ENCODE measurements at places on chromosomes 2 and 18.

GRCh38 chr2:99974275-99974674 is 168.1 kb downstream of the AFF3 start:
- peak; percentile 79 for DNase-seq

- DNase-seq, result peak; percentile 33
Measured at GRCh38 chr2:85577386-85578242, at the start of gene VAMP8. VAMP8 (plus strand) TSS chr2:85577586; CDS start chr2:85577647, 61 bp downstream.

DNA sequence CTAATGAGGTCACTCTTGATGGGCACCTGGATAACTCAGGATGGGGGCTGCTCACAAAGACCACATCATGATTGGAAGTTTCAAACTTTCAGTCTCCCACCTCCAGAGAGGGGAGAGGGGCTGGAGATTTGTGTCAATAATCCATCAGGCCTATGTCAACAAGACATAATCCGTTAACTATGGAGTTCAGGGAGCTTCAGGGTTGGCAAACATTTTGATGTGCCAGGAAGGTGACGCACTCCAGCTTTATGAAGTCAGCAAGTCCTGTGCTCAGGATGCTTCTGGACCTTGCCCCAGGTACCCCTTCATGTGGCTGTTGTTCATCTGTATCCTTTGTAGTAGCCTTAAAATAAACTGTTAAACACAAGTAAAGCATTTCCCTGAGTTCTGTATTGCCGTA is 19.0 kb downstream of the SKA1 start:
- no peak for DNase-seq

DNA sequence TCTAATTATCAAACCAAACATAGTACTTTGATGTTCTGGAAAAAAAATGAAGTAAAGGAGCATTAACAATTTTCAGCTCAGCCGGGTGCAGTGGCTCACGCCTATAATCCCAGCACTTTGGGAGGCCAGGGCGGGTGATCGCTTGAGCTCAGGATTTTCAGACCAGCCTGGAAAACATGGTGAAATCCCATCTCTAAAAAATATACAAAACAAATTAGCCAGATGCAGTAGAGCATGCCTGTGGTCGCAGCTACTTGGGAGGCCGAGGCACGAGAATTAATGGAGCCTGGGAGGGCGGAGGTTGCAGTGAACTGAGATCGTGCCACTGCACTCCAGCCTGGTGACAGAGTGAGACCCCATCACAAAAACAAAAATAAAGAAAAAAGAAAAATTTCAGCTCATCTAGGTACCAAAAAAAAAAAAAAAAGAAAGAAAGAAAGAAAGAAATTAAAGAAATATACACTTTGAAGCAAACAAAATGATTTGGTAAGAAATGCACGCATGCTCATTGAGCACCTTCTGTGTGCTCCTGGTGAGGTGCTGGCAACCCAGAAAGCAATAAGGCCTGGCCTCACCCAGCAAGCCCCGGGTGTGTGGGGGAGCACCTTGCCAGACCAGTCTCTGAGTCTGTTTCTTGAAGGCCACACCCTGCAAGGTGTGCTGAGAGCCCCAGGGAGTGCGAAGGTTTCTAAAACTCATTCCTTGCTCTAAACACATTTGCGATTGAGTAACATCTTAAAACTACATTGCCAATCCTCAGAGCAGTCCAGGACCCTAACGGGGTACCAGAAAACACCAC is 133.5 kb downstream of the TFCP2L1 start:
- DNase-seq, result no peak

- peak; percentile 26 for DNase-seq
Measured at GRCh38 chr2:33131749-33132148, 185.0 kb downstream of the LTBP1 start.

- DNase-seq, result no peak
Measured at GRCh38 chr18:63299837-63300745, 19.5 kb downstream of the BCL2 start.

DNA sequence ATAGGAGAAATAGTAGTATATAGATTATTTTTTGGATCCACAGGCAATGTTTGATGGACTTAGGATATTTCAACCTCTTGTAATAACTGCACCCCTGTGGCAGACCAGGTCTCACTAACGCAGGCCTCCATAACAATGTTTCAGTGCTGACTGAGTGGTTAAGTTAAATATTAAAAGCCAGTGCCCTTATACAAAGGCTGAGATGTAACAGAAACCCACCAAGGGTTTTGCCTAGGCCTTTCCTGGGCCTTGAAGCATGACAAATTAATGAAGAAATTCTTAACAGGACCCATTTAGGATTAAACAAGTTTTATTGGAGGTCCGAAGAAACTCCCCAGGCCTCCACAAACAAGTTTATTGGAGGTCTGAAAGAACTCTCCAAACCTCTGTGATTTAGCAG is 1.6 kb upstream of the SUCLG1 start:
- DNase-seq, result no peak

DNA sequence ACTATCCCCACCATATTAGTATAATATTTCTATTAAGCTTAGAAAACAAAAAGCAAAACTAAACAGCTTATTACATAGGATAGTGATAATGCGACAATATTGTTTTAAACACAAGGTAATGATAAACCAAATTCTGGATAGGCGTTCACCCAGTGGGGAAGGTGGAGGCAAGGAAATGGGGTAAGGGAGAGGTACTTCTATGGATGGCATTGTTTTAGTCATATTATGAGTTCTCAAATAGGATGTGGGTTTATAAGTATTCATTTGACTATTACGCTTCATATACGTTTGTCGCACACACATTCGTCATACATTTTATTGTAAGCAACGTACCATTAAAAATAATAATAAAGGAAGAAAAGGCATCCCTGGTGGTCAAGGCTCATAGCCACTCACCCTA is 88.8 kb upstream of the DNMT3A start:
- DNase-seq, result no peak

GRCh38 chr18:54232485-54233227 is 8.2 kb upstream of the MBD2 start:
- no peak for DNase-seq

GRCh38 chr2:108268001-108268400 is 20.7 kb upstream of the SULT1C2 start:
- no peak for DNase-seq

DNA sequence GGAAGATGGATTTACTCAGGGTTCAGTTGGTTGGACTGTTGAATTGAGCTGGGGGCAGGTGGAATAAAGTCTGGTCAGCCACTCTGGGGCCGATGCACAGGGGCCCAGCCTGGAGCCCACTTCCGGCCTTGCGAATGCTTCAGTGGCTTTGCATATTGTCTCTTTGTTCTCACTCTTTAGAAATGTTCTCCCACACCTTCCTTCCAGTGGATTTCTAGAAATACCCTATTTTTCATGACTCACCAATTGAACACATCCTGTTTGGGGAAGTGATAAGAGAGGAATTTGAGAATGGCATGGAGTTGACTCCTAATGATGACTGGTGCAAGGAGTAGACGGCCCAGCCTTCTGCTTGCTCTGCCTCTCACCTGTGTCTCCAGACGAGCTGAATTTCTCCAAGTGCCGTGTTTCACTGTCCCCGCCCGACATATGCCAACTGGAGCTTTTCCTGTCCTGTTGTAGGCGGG is 28.1 kb downstream of the ASAP2 start:
- peak; percentile 53 for DNase-seq

DNA sequence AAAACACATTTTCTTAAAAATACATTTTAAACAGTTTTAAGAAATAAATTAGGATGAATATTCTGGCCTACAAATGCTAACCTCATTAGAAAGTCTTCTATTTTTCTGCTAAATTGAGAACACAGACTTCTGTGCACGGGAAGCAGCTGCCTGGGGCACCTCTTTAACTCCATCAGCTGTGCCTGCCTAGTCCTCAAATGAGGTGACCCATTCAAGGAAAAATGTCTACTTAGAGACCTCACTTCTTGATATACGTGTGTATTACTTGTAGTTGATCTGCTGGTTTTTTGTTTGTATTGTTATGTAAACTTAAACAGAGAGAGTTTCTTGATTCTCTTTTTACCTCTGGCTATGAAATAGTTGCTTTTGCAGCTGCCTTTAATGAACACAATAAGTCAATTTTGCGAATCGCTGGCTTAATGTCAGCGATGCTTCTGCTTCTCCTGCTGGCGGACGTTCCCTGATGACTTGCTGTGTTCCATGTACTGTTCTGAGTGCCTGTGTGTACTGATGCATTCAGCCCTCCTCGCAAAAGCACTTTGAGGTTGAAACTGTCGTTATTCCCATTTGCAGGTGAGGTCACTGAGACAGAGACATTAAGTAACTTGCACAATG is 88.7 kb upstream of the TXNDC2 start:
- peak; percentile 83 for DNase-seq

DNA sequence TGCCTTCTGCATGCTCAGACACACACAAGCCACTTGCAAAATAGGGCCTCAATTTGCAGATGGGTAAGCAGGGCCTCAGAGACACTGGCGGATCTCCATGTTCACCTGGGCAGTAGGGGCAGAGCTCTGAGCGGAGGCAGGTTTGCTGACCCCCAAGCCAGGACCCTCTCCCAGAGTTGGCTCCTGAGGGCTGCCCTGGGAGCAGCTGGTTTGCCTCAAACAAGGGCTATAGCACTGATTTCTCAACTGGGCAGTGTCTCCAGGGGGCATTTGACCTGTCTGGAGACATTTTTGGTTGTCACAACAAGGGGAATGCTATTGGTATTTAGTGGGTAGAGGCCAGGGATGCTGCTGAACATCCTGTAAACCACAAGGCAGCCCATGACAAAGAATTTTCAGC is 11.6 kb downstream of the GLI2 start:
- no peak for DNase-seq

DNA sequence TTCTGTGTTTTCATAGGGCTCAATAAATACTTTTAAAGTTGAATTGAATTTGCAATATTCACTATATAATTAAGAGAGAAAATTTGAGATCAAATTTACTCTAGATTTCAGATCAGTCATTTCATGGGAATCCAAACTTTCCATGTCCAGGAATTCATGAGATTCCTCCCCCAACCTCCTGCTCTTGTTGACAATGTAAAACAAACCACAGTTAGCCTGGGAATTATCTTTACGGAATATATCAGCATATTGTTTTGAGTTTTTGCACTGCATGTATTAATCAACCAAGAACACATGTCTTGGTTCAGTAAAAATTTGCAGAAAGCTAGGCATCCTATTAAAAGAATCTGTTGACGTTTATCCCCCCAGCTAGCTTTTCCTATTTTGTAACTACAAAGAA is 42.3 kb downstream of the CYP1B1 start:
- no peak for DNase-seq
